ENCODE measurements at places on chromosomes 16 and 17.
A peak's percentile ranks its signal among the peaks of the same experiment; 100 is the strongest.

- no peak for DNase-seq
Measured at GRCh38 chr17:83145831-83146230, 66.4 kb downstream of the METRNL start.

DNA sequence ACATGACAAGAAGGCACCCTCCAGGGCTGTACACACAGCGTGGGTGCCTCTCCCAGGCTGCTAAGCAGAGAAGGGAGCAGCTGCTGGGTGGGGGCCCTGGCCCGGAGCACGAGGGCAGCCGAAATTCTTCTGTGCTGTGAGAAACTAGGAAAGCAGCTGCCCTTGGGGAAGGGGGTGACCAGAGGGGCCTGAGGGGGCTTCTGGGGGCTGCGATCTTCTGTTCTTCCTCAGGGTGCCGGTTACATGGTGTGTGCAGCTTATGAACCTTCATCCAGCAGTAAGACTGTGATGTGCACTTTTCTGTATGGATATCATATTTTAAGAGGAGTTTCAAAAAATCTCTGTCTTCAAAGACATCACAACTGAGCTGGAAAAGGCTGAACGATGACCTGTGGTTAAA lies 43.2 kb upstream of the METRNL start:
- no peak for DNase-seq

GRCh38 chr16:75206749-75207451 lies at the start of gene CTRB2:
TSS of gene CTRB2 (minus strand) at chr16:75207161. CDS start at chr16:75207141, 20 bp downstream.
- DNase-seq, result no peak

- peak; percentile 57 for DNase-seq
Measured at GRCh38 chr16:55035956-55036355, 105.3 kb downstream of the IRX5 start.

- peak; percentile 95 for DNase-seq
Measured at GRCh38 chr16:84689111-84689510, 10.7 kb upstream of the USP10 start.

DNA sequence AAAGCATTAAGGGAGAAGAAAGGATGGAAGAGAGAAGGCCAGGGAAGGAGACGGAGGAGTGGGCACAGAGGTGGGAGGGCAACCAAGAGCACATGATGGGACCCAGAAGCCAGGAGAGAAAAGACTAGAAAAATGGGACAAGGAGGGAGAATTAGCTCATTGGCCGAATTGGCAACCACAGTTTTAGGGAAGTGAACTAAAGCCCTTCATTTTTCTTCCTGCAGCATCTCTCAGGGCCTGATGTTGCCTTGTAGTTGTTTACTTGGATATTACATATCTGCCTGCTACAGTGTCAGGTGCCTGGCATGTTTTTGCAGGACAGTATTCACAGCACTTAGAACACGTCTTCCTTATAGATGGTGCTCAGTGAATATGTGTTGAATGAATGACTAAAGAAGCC lies 19.0 kb downstream of the EMP2 start:
- DNase-seq, result no peak

- DNase-seq, result no peak
Measured at GRCh38 chr17:76536511-76537287, 810 bp downstream of the CYGB start.

- no peak for DNase-seq
Measured at GRCh38 chr16:21197112-21197511, 14.3 kb downstream of the ZP2 start.

DNA sequence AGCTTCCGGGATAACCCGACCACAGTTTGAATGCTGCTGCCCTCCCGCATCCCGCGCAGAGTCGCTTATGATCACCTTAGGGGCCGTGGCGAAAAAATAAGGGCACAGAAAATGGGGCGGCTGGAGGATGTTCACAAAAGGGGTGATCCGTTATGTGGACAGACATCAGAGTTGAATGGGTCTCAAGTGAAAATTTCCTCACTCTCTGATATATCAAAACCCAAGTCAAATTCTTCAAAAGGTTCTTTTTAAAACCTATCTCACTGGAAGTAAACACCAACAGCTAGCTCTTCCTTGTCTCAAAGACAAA lies 400 bp upstream of the CEP112 start:
- no peak for DNase-seq

GRCh38 chr16:9602189-9602588 lies 510.7 kb downstream of the HAPSTR1 start:
- no peak for DNase-seq

DNA sequence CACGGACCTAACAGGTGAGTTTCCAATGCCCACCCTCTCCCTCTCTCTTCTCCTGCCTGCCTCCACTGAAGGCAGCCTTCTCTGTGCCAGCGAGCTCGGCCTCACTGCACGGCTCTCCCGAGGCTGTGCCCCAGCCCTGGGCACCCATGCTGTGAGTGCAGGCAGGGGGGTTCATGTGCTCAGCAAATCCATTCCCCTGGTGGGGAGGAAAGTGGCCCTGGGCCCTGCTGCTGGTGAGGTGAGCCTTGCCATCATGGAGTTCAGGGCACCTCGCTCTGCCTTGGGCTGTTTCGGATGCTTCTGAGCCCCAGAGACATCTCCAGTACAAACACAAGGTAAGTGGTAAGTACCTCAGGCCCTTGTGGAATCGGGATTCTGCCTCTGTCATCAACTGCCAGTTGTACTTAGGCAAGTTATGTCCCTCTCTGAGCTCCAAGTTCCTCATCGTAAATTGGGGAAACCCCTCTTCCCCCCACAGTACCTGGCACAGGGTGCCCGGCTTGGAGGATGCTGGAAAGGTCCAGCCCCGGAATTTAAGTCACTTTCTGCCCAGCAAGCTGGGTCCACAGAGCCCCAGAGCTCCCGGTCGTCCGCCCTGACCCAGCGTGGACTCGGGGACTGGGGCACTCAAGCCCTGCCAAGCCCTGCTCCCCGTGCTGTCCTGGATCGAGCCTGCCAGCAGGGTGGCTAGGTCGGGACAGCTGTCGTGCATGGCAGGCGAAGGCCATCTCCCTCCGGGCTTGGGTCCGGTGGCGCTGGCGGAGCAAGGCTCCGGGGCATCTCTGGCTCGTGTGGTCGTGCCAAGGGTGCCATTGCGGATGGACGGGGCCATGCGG lies 684 bp upstream of the NUDT16L1 start:
- no peak for DNase-seq

DNA sequence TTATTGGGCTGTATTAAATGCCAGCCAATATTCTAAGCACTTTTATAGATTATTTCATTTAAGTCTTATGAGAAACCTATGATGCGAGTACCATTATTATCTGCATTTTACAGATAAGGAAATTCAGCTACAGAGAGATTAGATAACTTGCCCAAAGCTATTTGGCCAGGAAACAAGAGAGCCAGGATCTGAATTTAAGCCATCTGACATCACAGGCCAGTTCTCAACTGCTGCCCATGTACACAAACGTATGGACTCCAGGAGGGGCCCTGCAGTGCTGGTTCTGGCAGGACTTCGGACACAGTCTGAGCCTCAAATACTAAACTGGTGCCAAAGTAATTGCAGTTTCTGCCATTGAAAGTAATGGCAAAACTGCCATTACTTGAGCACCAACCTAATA lies 40.2 kb downstream of the CPPED1 start:
- no peak for DNase-seq

- no peak for DNase-seq
Measured at GRCh38 chr17:79715943-79716797, 14.6 kb upstream of the ENPP7 start.

- peak; percentile 23 for DNase-seq
Measured at GRCh38 chr17:17840751-17841591, 4.2 kb upstream of the SREBF1 start.

DNA sequence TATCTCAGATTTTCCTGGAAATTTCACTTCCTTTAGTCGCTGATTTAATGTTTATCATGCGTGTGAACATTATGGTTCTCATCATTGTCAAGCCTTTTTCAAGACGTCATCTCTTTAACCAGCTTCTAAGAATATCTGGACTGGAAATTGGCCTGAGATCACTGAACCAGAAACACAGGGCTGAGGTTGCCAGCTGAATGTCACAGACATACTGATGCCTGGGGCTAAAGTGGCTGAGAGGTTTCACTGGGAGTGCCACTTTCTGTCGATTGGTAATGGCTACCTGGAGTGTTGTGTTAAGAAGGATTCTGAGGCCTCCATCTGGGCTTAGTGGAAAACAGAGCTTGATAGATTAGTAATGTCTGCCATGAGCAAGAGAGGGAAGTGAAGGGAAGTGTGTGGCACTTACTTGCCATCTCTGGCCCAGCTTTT lies 54.2 kb downstream of the CRISPLD2 start:
- DNase-seq, result no peak

DNA sequence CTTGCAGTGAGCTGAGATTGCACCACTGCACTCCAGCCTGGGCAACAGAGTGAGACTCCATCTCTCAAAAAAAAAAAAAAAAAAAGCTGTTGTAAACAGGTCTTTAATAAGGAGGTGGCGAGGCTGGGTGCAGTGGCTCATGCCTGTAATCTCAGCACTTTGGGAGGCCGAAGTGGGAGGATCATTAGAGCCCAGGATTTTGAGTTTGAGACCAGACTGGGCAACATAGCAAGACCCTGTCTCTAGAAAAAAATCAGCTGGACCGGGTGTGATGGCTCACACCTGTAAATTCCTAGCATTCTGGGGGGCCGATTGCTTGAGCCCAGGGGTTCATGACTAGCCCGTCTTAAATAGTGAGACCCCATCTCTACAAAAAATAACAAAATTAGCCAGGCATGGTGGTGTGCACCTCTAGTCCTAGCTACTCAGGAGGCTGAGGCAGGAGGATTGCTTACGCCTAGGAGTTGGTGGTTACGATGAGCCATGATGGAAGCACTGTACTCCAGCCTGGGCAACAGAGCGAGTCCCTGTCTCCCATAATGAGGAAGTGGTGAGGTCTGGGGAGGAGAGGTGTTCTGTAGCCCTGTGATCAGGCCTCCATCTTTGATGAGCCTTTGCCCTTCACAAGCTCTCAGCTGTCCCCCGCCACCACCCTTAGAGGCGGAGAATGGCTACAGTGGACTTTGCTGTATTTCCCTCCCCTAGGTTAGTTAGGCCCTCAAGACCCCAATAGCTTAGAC lies 36.2 kb downstream of the ZNF778 start:
- DNase-seq, result no peak

DNA sequence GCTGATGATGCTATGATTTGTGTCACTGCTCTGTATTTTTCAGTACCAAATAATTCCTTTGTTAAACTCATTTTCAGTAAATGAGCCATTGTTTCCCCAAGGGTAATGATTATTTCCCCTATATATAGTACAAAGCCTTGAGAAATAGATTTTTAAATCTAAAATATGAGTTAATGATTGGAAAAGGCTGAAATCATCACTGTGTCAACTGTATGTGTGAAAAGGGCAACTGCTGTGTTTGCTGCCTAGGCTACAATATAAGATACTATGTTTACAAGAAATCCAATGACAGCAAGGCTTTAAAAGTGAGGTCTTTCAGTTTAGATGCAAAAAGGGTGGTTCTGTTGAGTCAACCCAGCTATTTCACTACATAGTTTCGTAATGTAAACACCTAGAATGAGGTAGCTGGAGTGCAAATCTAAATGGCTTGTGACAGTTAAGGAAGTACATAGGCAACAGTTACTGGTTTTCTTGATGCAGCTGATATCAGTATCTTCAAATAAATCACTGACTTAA lies 15.3 kb downstream of the NLK start:
- peak; percentile 31 for DNase-seq

DNA sequence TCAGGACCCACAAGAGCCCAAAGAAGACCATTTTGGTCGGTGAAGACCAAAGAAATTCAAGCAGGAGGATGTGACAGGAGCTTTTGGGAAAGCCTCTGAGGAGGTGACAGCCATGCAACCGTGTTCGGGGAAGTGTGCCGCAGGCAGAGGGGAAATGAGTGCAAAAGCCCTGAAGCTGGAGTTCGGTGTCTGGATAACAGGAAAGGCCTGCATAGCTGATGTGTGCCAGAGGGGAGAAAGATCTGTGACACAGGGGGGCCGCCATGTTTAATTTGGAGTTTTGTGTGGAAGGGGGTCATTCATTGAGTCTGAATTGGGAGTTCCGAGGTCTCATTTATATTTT lies 870 bp upstream of the ZC3H7A start:
- DNase-seq, result peak; percentile 6

- no peak for DNase-seq
Measured at GRCh38 chr17:57294101-57294500, 37.8 kb downstream of the MSI2 start.

GRCh38 chr17:15121426-15121825 lies 143.7 kb downstream of the PMP22 start:
- DNase-seq, result peak; percentile 64

DNA sequence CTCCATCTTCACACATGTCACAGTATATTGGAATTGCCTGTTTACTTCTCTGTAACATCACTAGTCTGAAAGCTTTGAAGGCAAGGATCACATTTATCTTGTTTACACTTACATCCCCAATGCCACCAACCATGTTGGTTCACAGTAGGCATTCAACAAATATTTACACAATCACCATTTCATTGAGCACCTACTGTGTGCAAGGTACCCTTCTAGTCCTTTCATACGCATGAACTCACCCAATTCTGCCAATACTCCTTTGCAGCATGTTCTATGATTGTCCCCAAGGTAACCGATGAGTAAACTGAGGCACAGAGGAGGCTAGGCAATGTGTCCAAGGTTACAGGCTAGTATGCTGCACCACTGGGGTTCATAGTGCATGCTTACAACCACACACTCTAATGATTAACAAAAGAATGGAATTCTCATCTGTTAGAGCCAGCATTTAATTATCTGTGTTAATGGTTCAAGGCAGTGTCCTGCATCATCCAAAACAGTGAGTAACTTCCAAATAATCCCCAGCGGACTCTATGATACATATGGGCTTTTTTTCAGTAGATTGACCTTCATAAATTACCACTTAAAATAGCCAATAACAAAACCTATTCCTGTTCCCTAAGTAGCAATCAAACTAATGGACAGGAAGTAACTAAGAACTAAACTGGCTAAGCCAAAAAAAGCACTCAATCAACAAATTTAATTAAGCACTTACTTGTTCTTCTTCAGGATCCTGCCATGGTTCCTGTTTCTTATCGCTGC lies 364.5 kb upstream of the XYLT1 start:
- peak; percentile 61 for DNase-seq

- no peak for DNase-seq
Measured at GRCh38 chr16:81651758-81652718, 127.1 kb upstream of the PLCG2 start.

GRCh38 chr17:76078860-76079534 lies at the start of gene ZACN:
TSS of gene ZACN (plus strand) at chr17:76079182. CDS start at chr17:76079265, 83 bp downstream.
- DNase-seq, result no peak

DNA sequence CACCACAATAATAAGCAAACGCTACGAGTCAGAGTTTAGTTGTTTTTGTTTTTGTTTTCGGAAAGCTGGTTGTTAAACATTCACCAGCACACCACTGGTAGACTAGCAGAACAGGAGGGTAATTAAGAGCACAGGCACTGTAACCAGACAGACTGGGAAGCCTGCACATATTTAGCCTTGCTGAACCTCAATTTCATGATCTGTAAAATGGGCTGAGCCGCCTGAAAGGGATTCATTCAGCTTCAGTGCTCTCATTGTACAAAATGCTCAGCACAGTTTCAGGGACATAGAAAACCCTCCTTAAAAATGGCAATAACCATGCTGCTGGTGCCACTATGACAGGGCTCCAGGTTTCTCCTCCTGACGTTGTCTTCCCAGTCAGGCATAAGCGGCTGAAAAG lies 66.4 kb downstream of the TMEM114 start:
- DNase-seq, result no peak

- no peak for DNase-seq
Measured at GRCh38 chr17:7293816-7294613, 424 bp downstream of the YBX2 start.
